ENCODE measurements at places on chromosomes 5 and 9.

DNA sequence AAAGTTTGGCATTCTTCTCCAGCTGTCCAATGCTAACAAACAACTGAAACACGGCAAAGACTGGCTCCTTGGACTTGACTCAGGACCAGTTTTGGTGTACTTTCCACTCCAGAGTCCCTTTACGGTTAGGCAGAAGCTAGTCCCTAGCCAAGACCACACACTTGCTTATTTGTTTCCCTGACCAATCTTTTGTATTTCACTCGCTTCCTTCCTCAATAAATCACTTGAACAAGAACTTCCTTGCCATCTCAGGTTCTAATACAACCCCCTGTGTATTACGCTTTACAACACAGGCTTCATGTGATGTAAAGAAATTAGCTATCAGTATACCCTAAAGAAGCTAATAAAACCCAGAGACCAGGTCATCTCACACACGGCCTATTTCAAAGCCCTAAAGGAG is 947.5 kb upstream of the CTNND2 start:
- DNase-seq = no peak

DNA sequence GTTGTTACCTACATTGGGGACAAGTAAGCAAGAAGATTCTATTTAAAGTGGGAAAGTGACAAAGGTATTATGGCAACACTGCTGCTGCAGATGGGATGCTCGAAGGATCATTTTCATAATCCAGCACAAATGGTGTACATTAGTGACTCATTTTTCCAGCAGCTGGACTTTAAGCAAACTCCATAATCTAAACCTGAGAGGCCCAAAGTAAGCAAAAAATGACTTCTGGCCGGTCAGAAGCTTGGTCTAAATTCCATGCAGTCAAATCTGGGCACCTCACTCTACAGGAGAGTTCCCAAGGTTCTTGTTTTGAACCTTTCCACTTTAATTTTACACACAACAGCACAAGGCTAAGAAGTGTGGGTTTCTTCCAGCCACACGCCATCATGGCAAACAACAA is 43.6 kb upstream of the TRAF1 start:
- no peak for DNase-seq

DNA sequence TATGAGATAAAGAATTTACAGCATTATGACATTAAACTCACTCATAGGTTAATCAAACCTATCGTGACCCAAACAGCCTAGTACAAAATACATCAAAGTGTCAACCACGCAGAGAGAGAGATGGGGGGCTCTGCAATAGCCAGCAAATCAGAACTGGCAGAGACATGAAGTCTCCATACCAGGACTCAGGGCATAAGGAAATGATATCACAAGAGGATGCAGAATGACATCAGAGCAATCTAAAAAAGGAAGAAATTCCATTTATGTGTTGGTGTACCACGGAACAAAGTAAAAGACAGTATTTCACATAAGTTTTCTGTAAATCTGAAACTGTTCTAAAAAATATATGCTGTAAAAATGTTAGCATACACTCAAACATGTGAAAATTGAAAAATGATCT is 24.6 kb downstream of the BICD2 start:
- DNase-seq = no peak

DNA sequence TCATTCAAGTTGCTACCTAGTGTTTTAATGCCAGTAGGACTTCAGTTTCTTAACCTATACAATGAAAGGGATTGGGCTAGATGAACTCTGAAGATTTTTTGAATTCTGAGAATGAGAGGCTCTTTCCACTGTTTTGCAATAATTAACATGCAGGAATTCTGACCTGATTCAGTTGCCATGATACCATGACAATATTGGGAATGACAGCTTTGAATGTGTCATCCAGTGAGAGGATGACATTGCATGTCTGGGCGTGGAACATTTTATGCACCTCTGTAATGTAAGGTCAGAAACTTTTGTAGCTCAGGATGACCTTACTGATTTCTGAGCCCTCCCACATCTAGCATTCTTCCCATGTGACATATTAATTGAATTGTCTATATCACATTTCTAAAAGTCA is 30.6 kb upstream of the SPINK5 start:
- no peak for DNase-seq

DNA sequence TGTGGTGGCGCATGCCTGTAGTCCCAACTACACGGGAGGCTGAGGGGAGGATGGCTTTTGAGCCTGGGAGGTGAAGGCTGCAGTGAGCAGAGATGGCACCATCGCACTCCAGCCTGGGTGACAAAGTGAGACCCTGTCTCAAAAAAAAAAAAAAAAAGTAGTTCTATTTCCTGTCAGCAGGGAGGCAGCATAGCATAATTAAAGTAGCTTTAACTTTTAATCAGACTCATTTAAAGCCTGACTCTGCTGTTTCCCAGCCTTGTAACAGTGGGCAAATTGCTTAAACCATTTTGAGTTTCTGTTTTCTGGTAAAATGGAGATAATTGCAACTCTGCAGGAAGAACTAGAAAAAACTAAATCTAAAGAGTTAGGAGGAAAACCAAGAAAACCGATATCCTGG is 31.2 kb downstream of the CNOT6 start:
- no peak for DNase-seq

DNA sequence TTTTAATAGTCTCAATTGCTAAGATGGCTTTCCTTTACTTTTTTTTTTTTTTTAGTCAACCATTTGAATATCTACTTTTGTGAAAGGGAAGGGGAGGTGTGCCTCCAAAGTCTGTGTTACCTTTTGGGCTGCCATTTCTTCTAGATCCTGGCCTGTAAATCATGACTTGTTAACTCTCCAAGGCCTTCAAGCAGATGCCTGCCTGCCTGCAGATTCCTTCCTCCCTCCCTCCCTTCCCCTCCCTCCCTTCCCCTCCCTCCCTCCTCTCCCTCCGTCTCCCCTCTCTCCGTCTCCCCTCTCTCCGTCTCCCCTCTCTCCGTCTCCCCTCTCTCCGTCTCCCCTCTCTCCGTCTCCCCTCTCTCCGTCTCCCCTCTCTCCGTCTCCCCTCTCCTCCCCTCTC is 73.1 kb downstream of the COMMD10 start:
- DNase-seq = no peak

- DNase-seq = no peak
Measured at GRCh38 chr5:168195110-168195509, 96.3 kb upstream of the WWC1 start.

DNA sequence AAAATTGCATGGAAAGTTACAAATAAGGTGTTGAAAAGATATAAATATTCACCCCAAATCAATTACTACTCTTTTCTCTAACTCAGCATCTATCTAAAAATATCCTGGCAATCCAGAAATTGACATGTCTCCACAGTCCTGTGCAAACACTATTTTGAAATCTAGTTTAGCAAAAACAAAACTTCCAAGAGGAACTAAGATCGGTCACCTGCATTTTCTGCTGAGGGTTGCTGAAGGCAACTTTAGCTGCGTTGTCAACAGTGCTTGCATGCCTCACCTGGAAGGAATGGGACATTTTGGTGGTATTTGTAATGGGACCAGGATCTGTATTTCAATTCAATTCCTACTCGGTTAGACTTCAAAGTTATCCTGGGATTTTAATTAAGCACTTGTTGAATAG is 398.3 kb downstream of the NTRK2 start:
- no peak for DNase-seq

DNA sequence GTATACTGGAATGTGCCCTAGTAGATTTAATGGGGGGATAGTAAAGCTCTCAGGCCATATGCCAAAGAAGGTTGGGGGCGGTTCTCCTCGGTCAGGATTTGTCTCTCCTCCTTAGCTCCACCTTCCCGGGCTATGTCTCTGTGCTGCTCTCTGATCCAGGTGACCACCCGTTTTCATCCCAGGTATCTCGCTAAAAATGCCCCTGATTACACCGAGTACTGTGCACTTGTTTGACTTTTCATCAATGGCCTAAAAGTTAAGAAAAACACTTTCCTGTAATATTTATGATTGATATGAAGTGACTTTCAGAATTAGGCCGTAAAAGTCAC is 724 bp downstream of the NDUFS6 start:
- no peak for DNase-seq

GRCh38 chr9:101705135-101705661 is 33.2 kb downstream of the GRIN3A start:
- peak; percentile 26 for DNase-seq
